ENCODE measurements at places on chromosomes 16 and 17. TPM values are rescaled to one million over a fixed set of nuclear protein-coding genes. Genes with fewer than 3 reads are reported as not detected.

SMIM36 gene
- total RNA-seq: not detected

MT1G gene
- total RNA-seq: not detected

TPSG1 gene
- not detected for total RNA-seq

MILR1 gene
- total RNA-seq: 1.6 TPM

LPO gene
- total RNA-seq: not detected

CLEC19A gene
- total RNA-seq: 0.31 TPM
